CD14-positive monocyte (primary cell): ENCODE measurements at places on chromosomes 7 and 10. TPM values are rescaled to one million over a fixed set of nuclear protein-coding genes. Genes with fewer than 3 reads are reported as not detected.

The CCDC186 gene
- polyA plus RNA-seq: 6.9 TPM

The PLAC9 gene
- polyA plus RNA-seq: not detected in 2 replicates

The MBL2 gene
- polyA plus RNA-seq: not detected

DNA sequence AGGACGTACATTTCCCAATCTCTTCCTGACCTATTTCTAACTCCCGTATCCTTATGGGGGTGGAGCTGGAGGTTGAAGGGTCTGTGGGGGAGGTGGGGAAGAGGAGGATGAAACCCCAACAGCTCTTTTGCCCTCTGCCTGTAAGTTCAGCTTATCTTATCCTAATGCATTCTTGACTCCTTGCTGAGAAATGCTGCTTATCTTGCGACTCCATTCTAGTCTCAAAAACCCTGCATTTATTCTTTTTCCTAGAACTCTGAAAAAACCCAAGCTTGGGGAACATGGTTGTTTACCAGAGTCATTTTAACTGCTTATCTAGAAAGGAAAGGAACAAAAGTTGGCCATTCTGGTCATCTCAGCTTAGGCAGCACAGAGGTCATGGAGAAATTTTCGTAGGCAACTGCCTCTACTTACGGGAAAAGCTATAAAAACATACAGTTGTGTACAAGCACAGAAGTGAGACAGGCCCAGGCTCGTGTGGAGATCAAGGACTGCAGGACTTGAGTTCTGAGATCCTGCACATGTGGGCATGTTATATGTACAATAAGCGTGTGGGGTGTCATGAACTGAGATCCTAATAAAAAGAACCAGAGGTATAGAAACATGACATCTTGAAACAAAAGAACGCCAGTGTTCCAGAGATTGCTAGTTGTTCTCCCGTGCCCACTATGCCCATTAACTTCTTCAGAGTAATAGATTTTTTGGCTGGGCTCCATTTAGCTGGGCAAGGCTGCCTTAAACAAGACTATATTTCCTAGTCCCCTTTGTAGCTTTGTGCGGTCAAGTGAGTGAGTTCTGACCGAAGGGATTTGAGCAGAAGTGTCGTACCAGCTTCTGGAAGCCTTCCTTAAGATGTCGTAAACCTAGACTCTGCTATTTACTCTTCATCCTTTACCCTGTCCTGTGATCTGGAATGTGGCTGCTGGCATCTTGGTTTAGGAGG, 9.6 kb downstream of the INMT start:
- H3K27ac ChIP-seq: no peak overlapping the region
- H3K36me3 ChIP-seq: no peaks in the 10 kb centered on the region
- no peak for DNase-seq
- H3K4me3 ChIP-seq: no peak overlapping the region

GRCh38 chr7:25427721-25428120, 199.4 kb upstream of the NPVF start:
- H3K4me3 ChIP-seq: no peak overlapping the region
- no peaks in the 10 kb centered on the region for H3K4me1 ChIP-seq
- H3K27ac ChIP-seq: no peak overlapping the region
- H3K27me3 ChIP-seq: no peaks in the 10 kb centered on the region
- no peak for DNase-seq

DNA sequence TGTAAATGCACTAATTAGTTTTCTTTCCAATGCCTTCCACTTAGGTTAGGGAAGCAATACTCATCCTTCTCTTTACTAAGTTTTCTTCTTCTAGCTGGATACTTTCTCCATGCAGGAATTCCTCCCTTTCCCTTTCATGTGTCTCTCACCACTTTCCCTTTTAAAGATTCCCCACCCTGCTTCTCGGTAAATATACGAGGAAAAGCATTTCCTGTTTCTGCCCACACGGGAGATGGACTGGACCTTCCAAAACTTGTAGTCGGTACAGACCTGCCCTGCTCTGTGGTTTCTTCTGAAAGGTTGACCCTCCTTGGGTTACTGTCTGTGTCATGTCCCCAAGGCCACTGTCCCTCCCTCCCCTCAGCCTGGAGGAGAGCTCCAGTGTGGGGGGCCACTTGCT, 58.9 kb upstream of the LYZL2 start:
- peaks cover 4% of the 10 kb centered on the region for H3K4me1 ChIP-seq
- H3K27ac ChIP-seq: no peak overlapping the region
- no peaks in the 10 kb centered on the region for H3K36me3 ChIP-seq
- H3K4me3 ChIP-seq: no peak overlapping the region
